ENCODE measurements at places on chromosomes 2 and 18.

GRCh38 chr2:5164776-5165525 lies 527.2 kb upstream of the SOX11 start:
- DNase-seq = no peak

- DNase-seq = no peak
These were observed 50.6 kb downstream of the SH3BP4 start for GRCh38 chr2:235002198-235003095.

DNA sequence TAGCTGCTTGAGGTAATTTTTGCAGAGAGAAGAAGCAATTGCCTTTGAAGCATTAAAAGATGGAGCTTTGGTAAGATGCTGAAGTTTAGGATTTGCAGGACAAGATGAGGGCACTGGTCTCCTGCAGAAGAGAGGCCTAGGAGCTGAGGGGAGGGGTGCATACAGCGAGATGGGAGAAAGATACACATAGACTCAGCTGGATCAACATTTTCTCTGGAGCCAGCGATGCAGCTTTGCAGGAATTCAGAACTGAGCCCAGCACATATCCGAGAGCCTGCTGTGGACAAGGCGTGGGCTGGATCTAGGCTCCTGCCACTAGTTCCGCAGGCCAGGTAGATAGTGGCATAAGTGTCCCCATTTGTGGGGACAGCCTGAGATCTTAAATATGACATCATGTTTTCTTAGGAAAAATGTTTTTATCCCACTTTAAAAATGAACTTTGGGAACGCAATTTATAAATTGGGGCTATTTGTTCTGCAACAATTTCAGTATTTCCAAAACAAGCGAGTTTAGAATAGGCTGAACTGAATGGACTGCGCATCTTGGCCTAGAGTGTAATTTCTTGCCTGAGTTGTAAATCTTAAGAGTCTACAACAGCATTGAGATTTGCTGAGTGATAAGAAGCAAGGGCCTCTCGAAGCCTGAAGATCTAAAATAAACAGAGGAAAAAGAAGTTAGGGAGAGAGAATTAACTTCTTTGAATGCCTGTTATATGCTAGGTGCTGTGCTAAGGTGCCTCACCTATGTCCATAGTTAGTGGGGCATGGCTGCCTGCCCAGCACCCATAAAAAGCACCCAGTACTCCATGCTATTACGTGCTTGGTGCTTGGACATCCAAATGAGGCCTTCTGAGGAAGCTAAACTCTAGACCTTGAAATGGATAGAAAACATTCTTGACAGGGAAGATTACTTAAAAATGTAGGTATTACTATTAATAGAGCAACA lies 17.3 kb downstream of the GRHL1 start:
- no peak for DNase-seq

DNA sequence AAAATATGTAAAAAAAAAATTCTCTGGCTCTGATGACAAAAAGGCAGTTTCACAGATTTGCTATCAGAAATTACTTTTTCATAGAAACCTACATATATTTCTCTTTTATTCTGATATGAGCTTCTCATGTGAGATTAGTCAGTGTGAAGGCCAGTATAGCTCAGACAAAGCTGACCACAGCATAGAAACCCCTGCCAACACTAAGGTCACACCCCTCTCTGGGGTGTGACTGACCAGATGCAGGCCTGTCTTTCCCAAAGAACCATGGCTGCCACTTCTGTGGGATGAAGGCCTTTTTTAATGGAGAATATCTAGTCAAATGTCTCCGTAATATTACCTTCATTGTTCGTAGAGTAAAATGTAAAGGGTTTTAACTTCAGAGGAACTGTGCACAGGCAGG lies 330.3 kb upstream of the KCNJ3 start:
- DNase-seq = no peak

- no peak for DNase-seq
These were observed 15.1 kb downstream of the COBLL1 start for GRCh38 chr2:164826293-164827243.

DNA sequence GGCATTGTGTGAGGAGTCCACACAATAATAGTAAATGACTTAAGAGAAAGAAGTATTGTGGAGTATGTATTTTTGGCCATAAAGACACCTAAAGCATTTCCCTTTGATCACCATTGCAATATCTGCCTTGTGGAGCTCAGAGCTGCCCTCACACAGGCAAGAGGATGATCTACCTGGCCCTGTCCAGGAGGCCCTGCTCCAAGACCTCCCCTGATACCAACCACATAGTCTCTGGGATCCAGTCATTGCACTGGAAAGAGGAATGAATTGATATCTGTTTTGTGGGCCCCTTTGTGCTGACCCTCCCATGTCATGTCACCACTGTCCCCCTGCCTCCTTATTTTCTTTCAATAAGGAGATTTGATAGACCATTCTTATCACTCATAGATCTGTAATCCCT lies 430.6 kb upstream of the TNP1 start:
- DNase-seq = no peak

DNA sequence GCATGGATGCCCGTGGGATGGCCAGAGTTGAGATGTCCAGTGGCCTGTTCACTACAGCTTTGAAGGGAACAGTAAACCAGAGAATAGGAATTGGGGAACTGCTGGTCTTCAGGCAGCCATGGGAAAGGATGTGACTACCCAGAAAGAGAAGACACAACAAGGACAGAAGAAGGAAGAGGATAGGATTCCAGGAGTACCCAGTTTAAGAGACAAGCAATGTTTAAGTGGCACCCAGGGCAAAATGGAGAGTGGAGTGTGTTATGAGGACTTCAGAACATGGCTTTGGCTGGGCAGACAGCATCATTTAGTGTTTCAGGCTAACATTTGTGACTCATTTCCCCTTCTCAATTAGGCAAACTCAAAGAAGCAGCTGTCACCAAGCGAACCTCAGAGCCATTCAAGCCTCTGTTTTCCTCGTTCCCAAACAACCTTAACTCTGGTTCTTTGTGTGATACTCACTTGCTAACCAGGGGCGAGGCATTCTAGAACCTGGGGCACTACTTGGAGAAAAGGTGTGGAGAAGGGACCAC lies 4.0 kb upstream of the FAM124B start:
- no peak for DNase-seq

DNA sequence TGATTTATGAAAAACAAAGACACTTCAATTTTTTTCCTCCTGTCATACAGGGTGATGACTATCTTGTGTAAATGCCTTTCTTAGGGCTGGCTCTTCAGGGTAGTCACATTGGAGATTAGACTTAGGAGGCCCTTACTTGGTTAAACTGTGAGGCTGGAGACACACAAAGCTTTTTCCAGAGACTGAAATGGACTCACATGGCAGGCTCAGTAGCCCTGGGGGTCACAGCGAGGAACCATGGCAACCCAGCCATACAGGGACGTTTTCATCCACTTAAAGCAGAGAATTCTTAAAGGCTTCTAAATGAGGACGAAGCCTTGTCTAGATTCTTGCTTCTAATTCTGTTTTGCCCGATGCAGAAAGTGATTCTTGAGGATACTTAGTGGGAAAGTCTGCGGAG lies 57.3 kb upstream of the ZDBF2 start:
- DNase-seq = no peak

GRCh38 chr2:101874069-101874468 lies 117.7 kb upstream of the IL1R2 start:
- no peak for DNase-seq

DNA sequence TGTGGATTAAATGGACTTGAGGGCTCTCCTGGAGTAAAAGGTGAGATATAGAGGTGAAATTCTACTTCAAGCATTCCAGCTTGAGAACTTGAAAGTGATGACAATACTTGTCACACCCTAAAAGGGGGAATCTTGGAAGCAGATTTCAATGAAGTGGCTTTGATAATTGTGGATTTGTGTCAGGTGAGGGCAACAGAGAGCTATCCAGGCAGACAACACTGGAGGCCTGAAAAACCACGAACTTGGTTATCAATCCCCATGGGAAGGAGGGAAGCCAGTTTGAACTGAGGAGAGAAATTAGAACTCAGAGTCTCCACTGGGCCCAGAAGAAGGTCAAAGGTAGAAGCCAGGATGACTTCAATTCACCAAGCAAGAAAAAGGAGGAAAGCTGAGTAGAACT lies 263.9 kb downstream of the FIGN start:
- no peak for DNase-seq

DNA sequence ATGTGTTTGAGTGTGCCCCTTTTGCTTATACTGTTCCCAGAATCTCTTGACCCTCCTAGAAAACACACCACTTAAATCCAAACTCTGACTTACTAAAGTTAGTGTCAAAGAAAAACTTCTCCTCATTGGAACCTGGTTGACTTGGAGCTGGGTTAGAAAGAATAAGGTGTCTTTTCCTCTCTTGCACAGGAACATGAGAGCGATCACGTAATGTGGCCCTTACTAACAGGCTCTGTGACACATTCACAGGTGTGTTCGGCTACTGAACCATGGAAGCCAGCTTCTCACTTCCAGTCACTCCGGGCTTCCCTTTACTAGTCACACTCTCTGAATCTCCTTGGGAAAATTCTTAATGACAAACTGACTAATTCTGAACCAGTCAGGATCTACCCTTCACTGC lies 5.4 kb upstream of the POU3F3 start:
- DNase-seq = no peak

- peak; percentile 9 for DNase-seq
These were observed 38.3 kb downstream of the DHRS9 start for GRCh38 chr2:169107645-169108044.

- DNase-seq = no peak
These were observed 335.2 kb upstream of the LRATD1 start for GRCh38 chr2:14297340-14297739.
